Fibroblast of villous mesenchyme (primary cell): ENCODE measurements at places on chromosomes 2 and 18. TPM values are rescaled to one million over a fixed set of nuclear protein-coding genes. Genes with fewer than 3 reads are reported as not detected.

Gene HS1BP3
- 25.9 and 30.3 TPM in 2 replicates for total RNA-seq

Gene NYAP2
- total RNA-seq, result not detected in 2 replicates

Gene LRATD1
- 0.97 and 1.7 TPM in 2 replicates for total RNA-seq

Gene LIMS4
- total RNA-seq, result 27.2 and 37.7 TPM in 2 replicates

Gene REG3G
- total RNA-seq, result not detected in 2 replicates

Gene POTEC
- under 0.01 TPM in 1 of 2 replicates, not detected in the other for total RNA-seq

Gene CTAGE1
- total RNA-seq, result 0.43 TPM in 1 of 2 replicates, not detected in the other

Gene PID1
- total RNA-seq, result 12.1 and 16.4 TPM in 2 replicates

Gene SLC16A14
- 1.3 and 3.5 TPM in 2 replicates for total RNA-seq

Gene EFHD1
- 1.7 and 2.3 TPM in 2 replicates for total RNA-seq

Gene LINC00305
- not detected in 2 replicates for total RNA-seq

Gene CCL20
- 0.43 TPM in 1 of 2 replicates, not detected in the other for total RNA-seq

Gene CCDC121
- total RNA-seq, result 1.3 and 1.9 TPM in 2 replicates

Gene ZBTB7C
- total RNA-seq, result not detected in 2 replicates

Gene TUBA4B
- not detected in 2 replicates for total RNA-seq

Gene KCNJ3
- not detected in 2 replicates for total RNA-seq

Gene SFTPB
- not detected in 2 replicates for total RNA-seq

Gene ACVR1
- total RNA-seq, result 38.7 and 44.9 TPM in 2 replicates

Gene CAVIN2
- 8.4 and 21.6 TPM in 2 replicates for total RNA-seq

Gene CFC1B
- total RNA-seq, result not detected in 2 replicates

Gene ALLC
- under 0.01 TPM in 1 of 2 replicates, not detected in the other for total RNA-seq

Gene RGPD3
- total RNA-seq, result 0.32 and 0.43 TPM in 2 replicates

Gene LCT
- total RNA-seq, result under 0.01 TPM in 1 of 2 replicates, not detected in the other

Gene CYS1
- 1.6 and 2.2 TPM in 2 replicates for total RNA-seq

Gene TPGS2
- 91.5 and 98.0 TPM in 2 replicates for total RNA-seq

Gene COL4A4
- total RNA-seq, result under 0.01 and 0.43 TPM in 2 replicates

Gene AOX1
- 17.7 and 57.4 TPM in 2 replicates for total RNA-seq

Gene CNDP1
- not detected in 2 replicates for total RNA-seq

Gene EMILIN1
- total RNA-seq, result 144 and 160 TPM in 2 replicates

Gene DPYSL5
- total RNA-seq, result not detected in 2 replicates

Gene GLI2
- 22.5 and 28.3 TPM in 2 replicates for total RNA-seq

Gene REV1
- total RNA-seq, result 40.6 and 44.0 TPM in 2 replicates

Gene HOXD8
- total RNA-seq, result 11.9 and 15.5 TPM in 2 replicates

Gene KCNF1
- total RNA-seq, result not detected in 2 replicates

Gene AGBL5
- 27.7 and 35.0 TPM in 2 replicates for total RNA-seq
